ENCODE measurements at places on chromosomes 6 and 20. TPM values are rescaled to one million over a fixed set of nuclear protein-coding genes. Genes with fewer than 3 reads are reported as not detected.
A peak's percentile ranks its signal among the peaks of the same experiment; 100 is the strongest.

- H3K27ac ChIP-seq = no peak overlapping the region
- no peak for DNase-seq
- H3K4me3 ChIP-seq = no peak overlapping the region
- H3K36me3 ChIP-seq = no peaks in the 10 kb centered on the region
- H3K27me3 ChIP-seq = peaks cover 2% of the 10 kb centered on the region
These were observed 50.4 kb downstream of the RIN2 start for GRCh38 chr20:19808498-19808897.

GRCh38 chr6:15433511-15433861 is 187.6 kb downstream of the JARID2 start:
- peaks cover 95% of the 10 kb centered on the region for H3K4me1 ChIP-seq
- peak overlapping the region; percentile 83 for H3K27ac ChIP-seq
- H3K27me3 ChIP-seq = no peaks in the 10 kb centered on the region
- peak overlapping the region; percentile 33 for H3K4me3 ChIP-seq

DNA sequence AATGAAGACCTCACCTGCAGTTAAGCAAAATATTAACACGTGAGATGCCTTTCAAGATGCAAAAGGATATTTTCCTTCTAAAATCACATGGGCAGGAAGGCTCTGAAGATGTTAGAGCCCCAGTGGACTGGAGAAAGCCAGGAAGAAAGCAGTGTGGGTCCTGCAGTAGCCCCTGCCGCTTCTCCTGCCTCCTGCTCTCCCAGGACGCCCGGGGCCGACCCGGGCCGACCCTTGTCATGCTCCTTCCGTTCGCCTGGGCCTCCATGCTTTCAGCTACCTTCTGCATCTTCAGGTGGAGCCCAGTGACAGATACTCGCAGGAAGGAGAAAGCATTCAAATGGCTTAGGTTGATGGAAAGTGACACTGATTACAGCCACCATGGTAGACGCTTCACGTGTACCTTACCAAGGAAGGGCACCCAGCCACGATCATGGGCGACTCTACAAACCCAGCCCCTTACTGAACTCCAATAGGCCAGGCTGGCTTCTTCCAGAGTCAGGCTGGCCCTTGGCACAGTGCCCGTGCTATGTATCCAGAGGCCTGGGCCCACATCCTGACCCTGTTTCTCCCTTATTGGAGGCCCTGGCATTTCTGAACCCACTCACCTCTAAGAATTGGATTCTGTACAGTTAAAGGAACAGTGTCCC is 69.0 kb downstream of the TCP11 start:
- no peak overlapping the region for H3K27ac ChIP-seq
- H3K4me3 ChIP-seq = no peak overlapping the region
- no peaks in the 10 kb centered on the region for H3K27me3 ChIP-seq
- H3K36me3 ChIP-seq = no peaks in the 10 kb centered on the region
- no peak for DNase-seq
- no peaks in the 10 kb centered on the region for H3K4me1 ChIP-seq

GRCh38 chr6:167932468-167933276 is 64.8 kb upstream of the KIF25 start:
- H3K36me3 ChIP-seq = no peaks in the 10 kb centered on the region
- no peak for DNase-seq
- no peaks in the 10 kb centered on the region for H3K4me1 ChIP-seq
- H3K4me3 ChIP-seq = no peak overlapping the region
- H3K27me3 ChIP-seq = no peaks in the 10 kb centered on the region
- no peak overlapping the region for H3K27ac ChIP-seq

DNA sequence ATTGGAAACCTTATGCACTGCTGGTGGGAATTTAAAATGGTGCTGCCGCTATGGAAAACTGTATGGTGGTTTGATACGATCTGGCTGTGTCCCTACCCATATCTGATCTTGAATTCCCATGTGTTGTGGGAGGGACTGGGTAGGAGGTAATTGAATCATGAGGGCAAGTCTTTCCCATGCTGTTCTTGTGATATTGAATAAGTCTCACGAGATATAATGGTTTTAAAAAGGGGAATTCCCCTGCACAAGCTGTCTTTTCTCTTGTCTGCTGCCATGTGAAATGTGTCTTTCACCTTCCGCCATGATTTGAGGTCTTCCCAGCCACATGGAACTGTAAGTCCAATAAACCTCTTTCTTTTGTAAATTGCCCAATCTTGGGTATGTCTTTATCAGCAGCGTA is 4.9 kb downstream of the TAP2 start:
- DNase-seq = no peak
- H3K27ac ChIP-seq = no peak overlapping the region
- no peaks in the 10 kb centered on the region for H3K27me3 ChIP-seq
- H3K4me3 ChIP-seq = no peak overlapping the region

DNA sequence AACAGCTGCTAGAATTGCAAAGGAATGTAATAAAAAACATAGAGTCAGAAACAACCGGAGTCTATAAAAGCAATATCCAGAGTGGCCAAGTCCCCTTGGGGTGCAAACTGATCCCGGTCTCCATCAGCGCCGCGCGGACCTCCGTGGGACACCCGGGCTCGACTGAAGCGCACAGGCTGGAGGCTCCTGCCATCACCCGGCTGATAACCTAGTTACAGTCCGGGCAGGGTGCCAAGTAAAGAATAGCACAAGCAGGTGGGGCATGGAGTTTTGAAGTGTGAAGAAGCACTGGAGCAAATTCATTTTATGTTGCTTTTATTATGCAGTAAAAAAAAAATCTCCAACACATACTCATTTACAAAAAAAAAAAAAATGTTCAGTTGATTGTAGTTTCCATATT is 205.1 kb upstream of the GMDS start:
- no peak overlapping the region for H3K4me3 ChIP-seq
- DNase-seq = no peak
- peaks cover 6% of the 10 kb centered on the region for H3K4me1 ChIP-seq
- H3K27ac ChIP-seq = no peak overlapping the region

- H3K4me3 ChIP-seq = no peak overlapping the region
- DNase-seq = no peak
These were observed 25.4 kb upstream of the MRGBP start for GRCh38 chr20:62770916-62771315.

DNA sequence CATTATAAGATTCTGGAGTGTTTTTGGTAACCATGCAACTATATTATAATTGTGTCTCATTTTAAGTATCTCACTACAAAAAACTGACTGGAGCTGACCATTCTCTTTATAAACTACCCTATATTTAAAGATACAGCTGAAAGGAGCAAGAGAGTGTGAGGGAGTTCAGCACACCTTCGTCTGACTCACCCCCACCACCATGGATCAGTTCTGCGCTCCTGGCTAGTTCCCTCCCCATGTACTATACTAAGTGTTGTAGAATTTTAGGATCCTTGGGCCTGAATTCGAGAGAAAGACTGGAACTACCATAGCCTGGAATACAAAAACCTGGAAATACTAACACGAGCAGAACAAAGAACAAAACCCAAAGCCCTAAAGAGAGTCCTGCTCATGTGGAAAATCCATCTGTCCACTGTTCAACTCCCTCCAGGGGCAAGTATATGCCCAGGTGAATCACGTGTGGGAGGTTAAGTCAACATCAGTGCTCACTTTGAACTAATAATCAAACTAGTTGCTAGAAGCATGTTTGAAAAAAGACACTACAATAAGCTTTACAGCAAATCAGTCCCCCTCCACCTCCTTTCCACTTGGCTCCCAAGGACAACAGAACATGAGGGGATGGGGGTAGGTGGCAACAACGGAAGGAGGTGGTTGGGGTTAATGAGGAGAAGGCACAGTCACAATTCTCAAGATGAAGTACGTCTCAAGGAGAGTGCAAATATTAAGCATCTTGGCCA is 46.8 kb downstream of the ELOVL5 start:
- peaks cover 71% of the 10 kb centered on the region for H3K4me1 ChIP-seq
- no peak for DNase-seq
- peaks cover 9% of the 10 kb centered on the region for H3K36me3 ChIP-seq
- H3K4me3 ChIP-seq = no peak overlapping the region

DNA sequence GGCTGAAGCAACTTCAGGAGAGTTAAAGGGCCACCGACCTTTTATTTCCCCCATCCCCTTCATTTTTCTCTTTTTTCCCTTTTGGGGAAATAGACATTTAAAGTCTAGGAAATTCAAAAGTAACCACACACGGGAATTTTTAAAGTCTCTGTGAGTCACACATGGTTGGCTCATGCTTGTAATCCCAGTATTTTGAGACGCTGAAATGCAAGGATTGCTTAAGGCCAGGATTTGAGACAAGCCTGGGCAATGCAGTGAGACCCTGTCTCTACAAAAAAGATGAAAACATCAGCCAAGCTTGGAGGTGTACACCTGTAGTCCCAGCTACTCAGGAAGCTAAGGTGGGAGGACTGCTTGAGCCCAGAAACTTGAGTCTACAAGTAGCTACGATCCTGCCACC is 34.2 kb downstream of the KATNA1 start:
- no peak overlapping the region for H3K4me3 ChIP-seq
- no peak for DNase-seq
- H3K36me3 ChIP-seq = peaks cover 48% of the 10 kb centered on the region
- peaks cover 16% of the 10 kb centered on the region for H3K4me1 ChIP-seq
- no peaks in the 10 kb centered on the region for H3K27me3 ChIP-seq
- H3K27ac ChIP-seq = no peak overlapping the region

GRCh38 chr6:14659841-14660240 is 542.3 kb downstream of the CD83 start:
- H3K4me1 ChIP-seq = peaks cover 37% of the 10 kb centered on the region
- no peak overlapping the region for H3K4me3 ChIP-seq
- no peaks in the 10 kb centered on the region for H3K36me3 ChIP-seq
- DNase-seq = no peak
- no peak overlapping the region for H3K27ac ChIP-seq

GRCh38 chr6:42402184-42402583 is 49.5 kb downstream of the TRERF1 start:
- peak; percentile 44 for DNase-seq
- H3K27ac ChIP-seq = peak overlapping the region; percentile 47
- peaks cover 61% of the 10 kb centered on the region for H3K4me1 ChIP-seq

DNA sequence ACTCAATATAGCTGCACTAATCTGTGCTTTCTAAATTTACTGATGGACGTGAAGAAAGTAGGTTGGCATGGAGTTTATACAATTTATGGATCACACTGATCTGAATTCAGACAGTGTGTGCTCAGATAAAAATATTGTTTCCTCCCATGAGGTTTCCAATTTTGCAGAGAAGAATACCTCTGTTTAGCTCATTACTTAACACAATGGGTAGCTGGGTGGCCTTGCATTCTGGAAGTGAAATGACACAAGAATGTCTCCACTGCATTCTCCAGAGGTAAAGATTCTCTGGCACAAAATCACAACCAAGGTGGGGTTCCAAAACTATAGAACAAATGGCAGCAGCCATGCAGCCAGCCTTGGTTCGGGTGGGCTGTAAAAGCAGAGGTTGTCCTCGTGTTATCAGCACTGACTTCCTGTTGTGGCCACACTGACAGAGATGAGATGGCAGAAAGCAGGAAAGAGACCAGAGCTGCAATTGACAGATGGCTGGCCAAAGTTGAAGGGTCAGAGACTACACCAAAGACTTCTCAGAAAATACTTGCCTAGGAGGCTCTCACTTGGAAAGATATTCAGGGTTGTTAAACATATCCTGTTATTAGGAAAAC is 50.2 kb downstream of the HDAC2 start:
- no peak overlapping the region for H3K4me3 ChIP-seq
- peaks cover 8% of the 10 kb centered on the region for H3K27me3 ChIP-seq
- peaks cover 13% of the 10 kb centered on the region for H3K4me1 ChIP-seq
- DNase-seq = no peak
- H3K36me3 ChIP-seq = no peaks in the 10 kb centered on the region
- peak overlapping the region; percentile 58 for H3K27ac ChIP-seq

DNA sequence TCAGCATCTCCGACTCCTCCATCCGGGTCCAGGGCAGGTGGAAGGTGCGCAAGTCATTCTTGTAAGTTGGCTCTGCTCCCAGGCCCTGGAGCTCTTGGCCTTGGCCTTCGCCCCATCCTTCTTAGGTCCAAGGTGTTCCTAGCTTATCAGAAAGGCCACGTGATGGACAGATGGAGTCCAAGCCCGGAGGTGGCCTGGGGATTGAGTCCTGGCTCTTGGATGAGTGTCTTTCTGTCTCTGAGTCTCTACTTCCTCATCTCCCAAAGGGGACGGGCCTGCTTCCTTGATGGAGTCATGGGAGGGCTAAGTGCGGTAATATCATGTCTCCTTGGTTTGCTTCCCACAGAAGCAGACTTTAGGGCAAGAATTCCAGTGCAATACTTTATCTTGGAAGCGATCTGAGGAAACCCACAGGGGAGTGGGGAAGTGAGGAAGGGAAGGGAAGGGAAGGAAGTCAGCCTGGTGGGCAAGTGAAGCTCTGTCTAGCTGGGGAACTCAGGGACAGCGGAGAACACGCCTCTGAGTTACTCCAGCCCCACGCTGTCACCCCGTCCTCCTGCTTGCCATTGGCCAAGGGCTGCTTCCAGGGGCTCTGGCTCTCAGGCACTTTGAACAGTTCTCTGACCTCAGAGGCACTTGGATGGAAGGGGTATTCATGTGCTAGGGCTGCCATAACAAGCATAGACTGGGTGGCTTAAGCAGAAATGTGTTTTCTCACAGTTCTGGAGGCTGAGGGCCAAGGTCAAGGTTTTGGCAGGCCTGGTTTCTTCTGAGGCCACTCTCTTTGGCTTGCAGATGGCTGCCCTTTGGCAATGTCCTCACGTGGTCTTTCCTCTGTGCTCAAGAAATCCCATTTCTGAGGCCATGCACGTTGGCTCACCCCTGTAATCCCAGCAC is 4.8 kb downstream of the LBP start:
- H3K27ac ChIP-seq = no peak overlapping the region
- H3K36me3 ChIP-seq = no peaks in the 10 kb centered on the region
- no peaks in the 10 kb centered on the region for H3K27me3 ChIP-seq
- H3K4me1 ChIP-seq = no peaks in the 10 kb centered on the region

DNA sequence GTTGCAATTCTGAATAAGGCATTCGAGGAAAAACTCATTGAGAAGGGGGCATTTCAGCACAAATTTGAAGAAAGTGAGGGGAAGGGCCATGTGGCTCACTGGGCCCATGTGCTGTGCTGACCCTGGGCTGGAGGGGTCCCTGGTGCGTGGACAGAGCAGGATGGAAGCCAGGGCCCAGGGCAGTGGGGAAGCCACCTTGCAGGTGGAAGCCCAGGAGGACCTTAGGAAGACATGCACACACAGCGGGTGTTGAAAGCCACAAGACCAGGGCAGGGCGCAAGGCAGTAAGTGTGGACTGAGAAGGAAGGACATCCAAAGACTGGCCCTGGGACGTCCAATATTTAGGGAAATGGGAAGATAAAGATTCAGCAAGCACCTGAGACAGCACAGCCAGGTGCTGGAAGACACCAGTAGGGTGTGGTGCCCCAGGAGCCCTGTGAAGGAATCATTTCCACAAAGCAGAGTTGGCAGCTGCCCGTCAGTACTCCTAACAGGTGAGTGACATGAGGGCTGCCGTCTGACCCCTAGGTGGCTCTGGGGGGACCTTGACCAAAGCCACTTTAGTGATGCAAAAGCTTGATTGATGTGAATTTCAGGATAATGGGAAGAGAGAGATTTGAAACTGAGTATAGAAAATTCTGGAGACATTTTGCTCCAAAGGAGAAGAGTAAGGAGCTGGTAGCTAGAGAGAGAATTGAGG is 254.4 kb upstream of the EXOC2 start:
- no peak overlapping the region for H3K4me3 ChIP-seq
- H3K36me3 ChIP-seq = no peaks in the 10 kb centered on the region
- no peaks in the 10 kb centered on the region for H3K4me1 ChIP-seq

- peak; percentile 73 for DNase-seq
- peaks cover 23% of the 10 kb centered on the region for H3K27me3 ChIP-seq
- no peaks in the 10 kb centered on the region for H3K36me3 ChIP-seq
- peaks cover 11% of the 10 kb centered on the region for H3K4me1 ChIP-seq
- no peak overlapping the region for H3K27ac ChIP-seq
These were observed 4.1 kb upstream of the BNIP5 start for GRCh38 chr6:36340618-36341454.

The SMLR1 gene
- total RNA-seq = not detected

The SCRT2 gene
- not detected for total RNA-seq

The PDYN gene
- not detected for total RNA-seq

The RNF182 gene
- not detected for total RNA-seq
